ENCODE measurements at places on chromosomes 16 and 17.

GRCh38 chr17:35255316-35255715 lies 12.4 kb downstream of the SLFN5 start:
- DNase-seq = no peak

- DNase-seq = no peak
Measured at GRCh38 chr17:50308666-50309065, 34.4 kb downstream of the TMEM92 start.

DNA sequence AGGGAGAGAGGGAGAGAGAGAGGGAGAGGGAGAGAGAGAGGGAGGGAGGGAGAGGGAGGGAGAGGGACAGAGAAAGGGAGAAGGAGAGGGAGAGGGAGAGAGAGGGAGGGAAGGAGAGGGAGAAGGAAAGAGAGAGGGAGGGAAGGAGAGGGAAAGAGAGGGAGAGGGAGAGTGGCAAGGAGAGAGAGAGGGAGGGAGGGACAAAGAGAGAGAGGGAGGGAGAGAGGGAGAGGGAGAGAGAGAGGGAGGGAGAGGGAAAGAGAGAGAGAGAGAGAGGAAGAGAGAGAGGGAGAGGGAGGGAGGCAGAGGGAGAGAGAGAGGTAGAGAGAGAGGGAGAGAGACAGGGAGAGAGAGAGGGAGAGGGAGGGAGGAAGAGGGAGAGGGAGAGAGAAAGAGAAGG lies 73.5 kb downstream of the AXIN2 start:
- no peak for DNase-seq

DNA sequence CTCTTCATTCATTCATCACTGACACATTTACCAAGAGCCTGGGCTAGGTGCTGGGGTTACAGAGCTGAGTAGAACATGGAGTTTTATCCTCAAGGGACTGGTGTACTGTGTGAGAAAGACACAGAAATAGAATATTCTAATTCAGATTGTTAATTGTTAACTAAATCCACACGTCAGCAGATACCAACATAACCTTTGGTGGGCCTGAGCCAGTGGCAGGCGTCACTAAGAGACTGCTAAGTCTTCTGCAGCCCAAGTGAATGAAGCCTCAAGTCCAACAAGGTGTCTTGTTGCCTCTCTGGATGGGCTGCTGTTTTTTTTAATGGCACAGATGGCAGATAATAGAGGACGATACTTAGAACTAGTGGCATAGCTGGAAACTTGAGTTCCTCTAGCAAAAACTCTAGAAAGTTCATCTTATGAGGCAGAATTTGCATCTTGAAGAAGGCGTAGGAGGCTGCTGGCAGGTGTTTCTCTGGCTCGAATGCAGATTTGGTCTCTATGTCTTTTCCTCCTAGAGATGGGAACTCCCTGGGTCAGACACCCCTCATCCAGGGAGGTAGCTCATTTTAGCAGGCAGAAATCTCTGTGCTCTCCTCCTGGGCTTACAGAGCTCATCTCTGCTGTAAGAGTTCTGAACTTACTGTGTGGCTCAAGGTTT lies 179.5 kb downstream of the NTN1 start:
- no peak for DNase-seq

- DNase-seq = no peak
Measured at GRCh38 chr17:39081851-39082250, 69.6 kb downstream of the PLXDC1 start.

DNA sequence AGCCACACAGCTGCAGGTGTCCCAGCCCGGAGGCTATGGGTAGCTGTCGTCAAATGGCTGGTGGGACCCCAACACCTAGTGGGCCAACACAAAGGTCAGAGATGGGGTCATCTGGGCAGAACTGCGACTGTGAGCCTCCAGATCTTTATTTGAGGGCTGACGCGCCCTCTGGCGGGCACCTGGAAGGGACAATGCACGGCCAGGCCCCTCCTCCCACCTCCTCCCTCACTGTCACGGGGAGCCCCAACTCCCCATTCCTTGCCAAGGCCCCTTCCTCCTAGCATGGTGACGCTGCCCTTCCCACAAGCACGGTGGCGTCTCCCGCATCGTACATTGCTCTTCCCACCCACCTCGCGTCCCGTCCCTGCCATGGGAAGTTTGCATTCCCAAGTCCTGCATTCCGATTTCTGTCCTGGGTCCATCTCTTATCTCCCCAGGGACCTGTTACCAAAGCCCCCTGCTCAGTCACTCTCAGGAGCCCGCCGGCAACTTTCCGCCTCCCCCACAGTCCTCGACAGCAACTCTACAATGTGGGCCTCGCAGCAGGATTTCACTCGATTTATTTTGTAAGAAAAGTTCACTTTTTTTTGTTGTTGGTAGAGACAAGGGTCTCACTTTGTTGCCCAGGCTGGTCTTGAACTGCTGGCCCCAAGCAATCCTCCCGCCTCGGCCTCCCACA lies 1.0 kb downstream of the TLE7 start:
- no peak for DNase-seq

DNA sequence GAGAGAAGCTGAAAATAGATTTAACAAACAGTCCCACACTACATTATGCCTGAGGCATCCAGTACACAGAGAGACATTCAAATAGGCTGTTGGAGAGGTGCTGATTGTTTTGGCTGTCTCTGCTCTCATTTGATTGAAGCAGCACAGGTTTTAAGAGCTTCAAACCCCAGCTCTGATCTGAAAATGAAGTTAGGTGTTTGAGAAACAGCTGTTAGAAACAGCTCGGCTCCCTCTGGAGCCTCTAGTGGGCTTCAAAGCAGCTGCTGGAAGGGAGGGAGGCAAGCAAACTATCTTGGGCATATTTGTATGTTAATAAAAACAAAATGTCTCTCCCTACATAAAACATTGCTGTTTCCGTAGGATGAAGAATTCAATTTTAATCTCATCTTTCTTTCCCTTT lies 607.3 kb upstream of the GOT2 start:
- no peak for DNase-seq

DNA sequence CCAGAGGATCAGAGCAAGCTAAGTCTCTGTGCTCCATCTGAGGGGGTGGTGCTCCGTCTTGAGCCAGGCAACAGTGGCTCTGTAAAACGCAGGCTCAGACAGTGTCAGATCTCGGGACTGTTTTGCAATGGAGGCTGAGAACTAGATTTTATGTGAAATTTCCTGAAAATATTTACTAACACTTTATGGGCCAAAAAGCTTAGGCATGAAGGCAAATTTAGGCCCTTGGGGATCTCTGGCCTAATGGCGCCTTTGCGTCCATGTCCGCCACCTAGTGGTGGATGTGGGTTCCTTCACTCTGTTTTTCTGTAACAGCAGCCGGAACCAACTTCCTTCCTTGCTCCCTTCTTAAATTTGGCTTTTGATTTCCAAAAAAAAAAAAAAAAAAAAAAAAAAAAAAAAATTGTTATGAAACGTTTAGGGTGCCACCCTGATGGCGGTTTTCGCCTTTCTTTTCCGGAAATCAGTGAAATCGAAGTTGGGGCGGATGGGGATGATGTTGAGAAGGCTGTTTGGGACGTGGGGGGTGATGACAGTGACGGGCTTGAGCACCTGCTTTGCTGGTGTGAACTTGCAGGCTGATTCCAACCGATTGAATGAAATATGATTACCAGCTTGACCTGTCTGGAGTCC lies 14.0 kb upstream of the ELAC2 start:
- DNase-seq = peak; percentile 52

GRCh38 chr17:2400474-2400866 lies 390 bp downstream of the MNT start:
- peak; percentile 76 for DNase-seq

DNA sequence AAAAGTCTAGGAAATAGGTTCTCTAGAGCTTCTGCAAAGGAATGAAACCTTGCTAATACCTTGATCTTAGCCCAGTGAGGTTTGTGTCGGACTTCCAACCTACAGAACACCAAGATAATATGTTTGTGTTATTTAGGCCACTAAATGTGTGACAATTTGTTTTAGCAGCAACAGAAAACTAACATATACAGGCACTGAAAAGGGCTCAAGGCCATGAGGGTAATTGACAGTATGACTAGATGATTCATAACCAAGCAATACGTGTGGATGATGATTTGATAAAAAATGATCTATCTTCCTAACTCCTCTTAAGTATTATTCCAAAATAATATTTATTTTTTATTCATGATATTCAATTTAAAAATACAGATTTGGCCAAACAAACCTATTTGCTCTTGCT lies 27.7 kb upstream of the MED13 start:
- no peak for DNase-seq

DNA sequence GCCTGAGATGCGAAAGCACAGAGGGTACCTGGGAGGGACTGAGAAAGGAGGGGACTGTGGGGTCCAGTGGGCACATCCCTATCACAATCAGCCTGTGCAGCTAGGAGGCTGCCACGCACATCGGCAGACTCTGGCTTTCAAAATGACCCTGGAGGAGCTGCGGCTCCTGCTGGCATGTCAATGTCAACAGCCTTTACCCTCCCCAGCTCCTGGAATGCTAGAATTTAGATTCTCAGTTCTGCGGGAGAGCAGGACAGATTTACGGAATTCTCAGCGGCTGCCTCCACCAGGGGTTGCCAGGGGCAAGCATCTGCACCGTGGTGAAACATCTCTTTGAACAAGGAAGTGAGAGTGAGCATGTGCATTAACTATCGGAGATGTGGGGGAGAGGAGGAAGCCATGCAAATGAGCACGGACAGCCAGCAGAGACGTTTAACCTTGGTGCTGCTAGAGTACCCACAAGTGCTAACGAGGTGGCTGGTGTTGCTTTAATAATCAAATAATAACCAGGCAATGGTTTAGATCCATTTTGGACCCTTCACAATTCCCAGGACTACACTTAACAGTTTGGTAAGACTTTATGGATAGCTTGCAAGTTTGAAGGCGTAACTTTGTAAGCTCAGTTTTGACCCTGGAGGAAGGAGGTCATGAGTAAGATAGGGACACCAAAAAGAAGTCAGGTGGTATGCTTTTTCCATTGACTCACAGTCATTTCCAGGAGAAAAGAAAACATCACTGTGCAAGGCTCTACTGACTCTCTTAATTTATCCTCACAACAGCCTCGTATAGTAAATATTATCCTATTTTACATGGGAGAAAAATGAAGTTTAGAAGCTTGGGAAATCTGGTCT lies 54.1 kb downstream of the XYLT1 start:
- peak; percentile 63 for DNase-seq
